ENCODE measurements at places on chromosomes 5 and 9.

GRCh38 chr5:179478624-179479023 lies 71.7 kb upstream of the RUFY1 start:
- DNase-seq: no peak

DNA sequence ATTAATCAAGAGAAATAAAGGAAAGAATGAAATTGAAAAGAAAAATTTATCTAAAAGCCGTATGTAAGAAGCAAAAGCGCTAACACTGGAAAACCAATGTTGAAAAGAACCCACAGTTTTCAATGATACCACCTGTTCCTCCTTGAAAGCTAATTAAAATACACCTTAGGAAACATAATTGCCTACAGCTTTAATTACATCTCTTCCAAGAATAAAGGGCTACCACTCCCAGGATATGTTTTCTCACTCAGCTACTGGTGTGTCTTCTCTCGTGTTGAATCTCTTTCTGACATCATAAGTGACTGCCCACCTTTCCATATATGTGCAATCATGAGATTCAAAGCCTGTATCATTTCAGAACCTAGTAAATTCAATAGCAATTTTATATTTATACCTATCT lies 880.6 kb upstream of the DMAC1 start:
- no peak for DNase-seq

DNA sequence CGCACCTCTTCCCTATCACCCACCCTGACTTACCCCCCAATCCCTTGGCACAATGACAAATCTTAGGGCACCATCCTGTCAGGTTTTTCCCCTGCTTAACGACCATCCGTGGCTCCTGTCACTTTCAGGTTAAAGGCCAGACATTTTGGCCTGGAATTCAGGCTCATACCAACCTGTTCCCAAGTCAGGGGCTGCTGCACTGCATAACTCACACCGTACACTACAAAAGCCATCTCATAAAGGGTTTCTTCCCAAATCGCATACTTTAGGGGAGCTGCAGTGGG lies 7.5 kb upstream of the AKNA start:
- DNase-seq: no peak

GRCh38 chr5:168020542-168021294 lies 270.7 kb upstream of the WWC1 start:
- DNase-seq: no peak

DNA sequence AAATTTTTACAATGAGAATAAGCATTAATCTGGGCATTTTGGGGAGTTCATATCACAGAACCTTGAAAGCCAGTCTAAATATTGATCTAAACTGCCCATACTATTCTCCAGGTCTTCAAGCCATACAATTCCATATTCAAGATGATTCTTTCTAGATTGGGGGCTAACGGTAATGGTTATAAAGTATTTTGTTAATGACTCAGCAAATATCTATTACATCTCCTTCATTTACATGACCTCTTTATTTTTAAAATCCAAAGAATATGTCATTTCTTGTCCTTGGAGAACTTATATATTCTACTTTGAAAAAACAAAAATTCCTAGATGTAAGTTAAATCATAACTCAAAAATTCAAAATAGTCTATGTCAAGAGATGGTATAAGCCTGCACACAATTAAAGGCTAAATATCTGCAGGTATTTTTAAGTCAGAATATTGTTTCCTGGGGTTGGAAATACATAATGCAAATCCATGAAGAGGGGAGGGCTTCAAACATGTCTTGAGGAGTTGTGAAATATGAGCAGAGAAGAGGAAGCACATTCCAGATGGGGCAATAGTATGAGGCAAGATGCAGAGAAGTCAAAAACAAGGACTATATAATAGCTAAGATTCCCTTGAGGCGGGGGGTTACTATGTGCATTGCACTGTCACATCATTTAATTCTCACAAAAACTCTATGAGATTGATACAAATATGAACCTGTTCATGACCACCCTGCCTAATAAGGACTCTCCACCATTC lies 526.4 kb downstream of the NR2F1-AS1 start:
- DNase-seq: no peak

DNA sequence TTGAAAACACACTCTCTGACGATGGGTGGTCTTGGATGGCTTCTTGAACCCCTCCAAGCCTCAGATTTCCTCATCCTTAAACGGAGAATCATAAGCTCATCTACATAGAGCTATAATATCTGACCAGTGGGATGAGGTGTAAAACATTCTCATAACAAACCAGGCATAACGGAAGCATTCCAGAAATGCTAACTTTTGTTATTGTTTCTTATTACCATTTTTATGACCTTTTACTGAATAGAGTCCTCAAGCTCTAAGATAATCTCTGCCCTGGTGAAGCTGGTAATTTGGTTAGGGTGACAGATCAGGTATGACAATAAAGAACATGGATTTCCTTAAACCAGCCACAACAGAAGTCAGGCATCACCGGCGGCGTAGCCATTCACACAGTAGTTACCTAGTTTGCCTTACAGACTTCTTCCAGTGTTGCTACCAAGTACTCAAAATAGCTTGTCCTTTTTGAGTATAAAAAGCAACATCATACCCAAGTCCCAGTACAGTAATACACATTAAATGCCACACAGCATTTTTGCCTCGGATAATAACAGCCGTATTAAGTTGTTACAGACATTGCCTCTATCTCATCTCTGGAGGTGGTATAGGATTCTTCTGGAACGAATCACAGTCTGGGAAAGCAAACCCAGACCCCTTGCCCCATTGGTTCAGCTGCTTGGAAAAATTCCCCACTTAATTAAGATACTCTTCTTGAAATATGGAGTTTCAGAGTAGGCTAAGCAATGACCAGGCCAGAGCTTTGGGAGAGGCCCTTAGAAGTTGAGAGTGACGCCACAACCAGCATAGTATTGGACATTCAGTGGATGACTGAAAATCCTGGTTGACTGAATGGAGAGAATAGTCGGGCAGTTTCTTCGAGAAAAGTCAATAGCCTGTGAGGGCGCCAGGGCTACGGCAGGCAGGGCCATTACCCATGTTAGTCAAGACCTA lies 252.5 kb downstream of the SLIT3 start:
- no peak for DNase-seq

- no peak for DNase-seq
These were observed 46.2 kb downstream of the TENT4A start for GRCh38 chr5:6759401-6759800.

- DNase-seq: no peak
These were observed 126.7 kb downstream of the COL23A1 start for GRCh38 chr5:178463321-178464155.

- no peak for DNase-seq
These were observed 7.0 kb upstream of the MGAT1 start for GRCh38 chr5:180809403-180810209.

GRCh38 chr9:7118633-7119032 lies 360.9 kb downstream of the KDM4C start:
- no peak for DNase-seq

- DNase-seq: no peak
These were observed 187.6 kb downstream of the PCSK1 start for GRCh38 chr5:96245140-96246091.

DNA sequence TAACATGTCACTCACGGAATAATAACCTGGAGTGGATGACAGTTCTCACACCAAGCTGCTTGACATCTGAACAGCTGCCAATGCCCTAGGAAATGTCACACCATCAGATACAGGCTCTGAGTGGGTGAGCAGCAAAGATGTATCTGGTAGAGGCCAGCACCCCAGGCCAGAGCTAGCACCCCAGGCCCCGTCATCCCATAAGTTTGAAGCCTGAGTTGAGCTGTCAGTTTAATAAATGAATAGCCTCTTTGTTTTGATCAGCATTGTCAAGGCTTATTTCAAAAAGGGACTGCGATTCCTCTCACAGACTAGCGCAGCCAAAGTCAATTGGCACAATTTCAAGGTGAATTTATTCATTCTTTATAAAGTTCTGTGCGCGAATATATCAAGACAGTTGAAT lies 1327.1 kb downstream of the MAT2B start:
- no peak for DNase-seq

GRCh38 chr5:79459626-79460025 lies 54.3 kb downstream of the HOMER1 start:
- DNase-seq: no peak

Data from iPS DF 19.7 (cell line).